ENCODE measurements at places on chromosomes 4 and X. TPM values are rescaled to one million over a fixed set of nuclear protein-coding genes. Genes with fewer than 3 reads are reported as not detected.
A peak's percentile ranks its signal among the peaks of the same experiment; 100 is the strongest.

GRPEL1 gene
- polyA plus RNA-seq = 27.7 TPM

GLUD2 gene
- polyA plus RNA-seq = 1.5 TPM

HMX1 gene
- not detected for polyA plus RNA-seq

EDNRA gene
- polyA plus RNA-seq = 30.1 TPM

XAGE1B gene
- not detected for polyA plus RNA-seq

KLB gene
- 0.48 TPM for polyA plus RNA-seq

MAGEB17 gene
- polyA plus RNA-seq = not detected

LUZP4 gene
- polyA plus RNA-seq = not detected

RHOXF2 gene
- not detected for polyA plus RNA-seq

BMPR1B gene
- 0.13 TPM for polyA plus RNA-seq

- DNase-seq = no peak
Measured at GRCh38 chr4:165319509-165319908, 8.0 kb upstream of the MSMO1 start.

- no peak for DNase-seq
Measured at GRCh38 chr4:145557720-145558119, 61.5 kb upstream of the MMAA start.

- DNase-seq = no peak
Measured at GRCh38 chr4:145041378-145041777, 56.6 kb downstream of the ANAPC10 start.

- no peak for DNase-seq
Measured at GRCh38 chr4:151960449-151961230, 199.8 kb upstream of the GATB start.

GRCh38 chr4:6019316-6020263, 1.4 kb upstream of the C4orf50 start:
- DNase-seq = peak; percentile 18

- no peak for DNase-seq
Measured at GRCh38 chrX:148380650-148381561, 119.5 kb upstream of the AFF2 start.

DNA sequence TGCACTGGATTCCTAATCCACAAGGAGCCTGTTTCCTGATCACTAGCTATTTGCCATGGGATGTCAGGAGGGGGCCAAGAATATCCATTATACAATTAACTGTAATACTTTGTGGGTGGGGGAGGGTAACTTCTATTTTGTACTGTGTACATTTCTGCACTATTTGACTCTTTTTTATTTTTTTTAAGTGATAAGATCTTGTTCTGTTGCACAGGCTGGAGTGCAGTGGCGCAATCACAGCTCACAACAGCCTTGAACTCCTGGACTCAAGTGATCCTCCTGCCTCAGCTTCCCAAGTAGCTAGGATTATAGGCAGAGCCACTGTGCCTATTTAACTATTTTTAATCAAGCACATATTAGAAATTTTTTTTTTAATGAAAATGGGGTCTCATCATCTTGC, 134.1 kb downstream of the ELOVL6 start:
- no peak for DNase-seq

GRCh38 chr4:131052646-131053045, 1956.7 kb downstream of the C4orf33 start:
- no peak for DNase-seq

DNA sequence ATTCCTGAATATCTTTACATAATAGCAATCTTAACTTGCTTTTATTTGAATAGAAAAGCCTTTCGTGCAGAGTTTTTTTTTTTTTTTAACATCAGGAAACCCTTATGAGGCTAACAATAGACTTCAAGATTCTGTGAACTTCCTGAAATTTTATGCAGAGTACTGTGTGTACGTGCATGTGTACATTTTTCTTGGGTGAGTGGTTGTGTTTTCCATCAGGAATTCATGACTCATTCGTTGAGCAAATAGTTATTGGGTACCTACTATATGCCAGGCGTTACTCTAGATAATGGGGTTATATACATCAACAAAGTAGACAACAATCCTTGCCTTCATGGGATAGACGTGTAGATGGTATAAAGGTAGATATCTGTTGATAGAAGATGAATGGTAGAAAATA, 59.1 kb downstream of the MRPL1 start:
- no peak for DNase-seq

GRCh38 chr4:169164669-169165415, 105.9 kb downstream of the SH3RF1 start:
- no peak for DNase-seq

- no peak for DNase-seq
Measured at GRCh38 chrX:78514852-78515251, 144.3 kb downstream of the RTL3 start.

GRCh38 chr4:56040842-56041241, 92.1 kb downstream of the CEP135 start:
- DNase-seq = no peak

GRCh38 chr4:40845154-40845835, 95.5 kb downstream of the NSUN7 start:
- no peak for DNase-seq

DNA sequence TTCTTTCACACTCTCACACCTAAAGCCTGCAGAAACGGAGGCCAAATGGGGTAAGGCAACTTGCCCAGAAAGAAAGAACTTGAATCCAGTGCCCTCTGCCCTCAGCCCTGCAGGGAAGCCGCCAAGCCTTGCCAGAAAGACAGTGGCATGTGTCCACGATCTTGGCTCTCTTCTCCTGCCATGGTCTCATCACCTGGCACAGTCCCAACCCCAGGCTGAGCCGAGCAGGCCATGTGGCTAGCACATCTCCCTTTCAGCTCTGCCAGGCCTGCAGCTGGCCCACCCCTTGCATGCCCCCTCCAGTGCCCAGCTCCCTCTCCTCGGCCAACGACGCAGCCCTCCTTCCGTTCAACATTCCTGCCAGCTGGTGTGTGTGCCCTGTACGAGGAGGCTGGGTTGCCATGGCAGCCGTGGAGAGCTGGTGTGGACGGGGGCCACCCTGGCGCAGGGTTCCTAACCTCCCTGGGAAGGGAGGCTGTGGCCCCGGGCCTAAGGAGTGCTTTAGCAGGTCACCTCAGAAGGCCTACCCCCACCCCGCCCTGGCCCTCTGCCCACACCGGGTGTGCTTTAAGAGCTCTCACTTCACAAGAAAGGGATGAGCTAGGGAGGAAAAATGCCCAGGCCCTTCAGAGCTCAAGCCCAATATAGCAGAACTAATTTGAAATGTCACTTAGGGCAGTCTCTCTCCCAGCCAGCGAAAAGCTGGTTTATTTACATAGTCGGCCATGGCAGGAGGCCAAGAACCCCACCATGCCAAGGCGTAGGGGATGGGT, 73.0 kb upstream of the PJA1 start:
- DNase-seq = no peak

DNA sequence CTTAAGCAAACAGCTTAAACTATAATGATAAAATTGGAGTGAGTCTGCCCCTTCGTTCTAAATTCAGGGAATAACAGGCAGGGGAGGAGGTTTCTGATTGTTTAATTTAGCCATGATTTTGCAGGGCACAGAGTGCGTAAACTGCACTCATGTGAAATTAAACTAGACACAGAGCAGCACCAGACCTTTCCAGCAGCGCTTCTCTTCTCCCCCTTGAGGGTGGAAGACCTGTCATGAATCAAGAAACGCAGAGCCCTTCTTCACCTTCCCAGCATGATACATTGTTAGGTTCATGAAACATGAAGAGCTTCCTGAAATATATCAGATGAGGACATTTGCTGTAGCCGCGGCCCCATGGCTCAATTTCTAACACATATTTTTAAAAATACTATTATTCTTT, 63.1 kb downstream of the FAM114A1 start:
- no peak for DNase-seq

- no peak for DNase-seq
Measured at GRCh38 chr4:13783800-13784411, 156.4 kb upstream of the BOD1L1 start.

GRCh38 chr4:113952452-113953029, 26.9 kb downstream of the ARSJ start:
- DNase-seq = no peak

GRCh38 chrX:19563327-19563726, 48.0 kb upstream of the MAP3K15 start:
- no peak for DNase-seq

- DNase-seq = no peak
Measured at GRCh38 chr4:16692046-16692445, 206.4 kb downstream of the LDB2 start.

DNA sequence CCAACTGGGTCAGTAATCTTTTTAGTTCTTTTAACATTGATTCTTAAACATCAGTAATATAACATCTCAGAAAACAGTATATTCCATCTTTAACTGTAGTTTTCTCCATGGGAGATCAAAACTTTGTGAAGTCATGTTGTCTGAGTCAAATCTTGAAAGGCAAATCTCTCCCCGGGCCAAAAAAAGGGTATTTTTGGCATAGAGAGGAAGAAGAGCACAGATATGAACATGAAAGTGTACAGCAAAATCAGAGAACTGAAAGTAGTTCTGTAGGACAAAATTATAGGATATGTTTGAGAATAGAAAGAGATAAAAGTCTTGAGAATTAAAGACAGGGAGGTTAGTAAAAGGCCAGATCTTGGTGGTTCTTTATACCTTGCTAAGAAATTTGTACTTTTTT, 176.4 kb upstream of the GYPA start:
- DNase-seq = no peak

DNA sequence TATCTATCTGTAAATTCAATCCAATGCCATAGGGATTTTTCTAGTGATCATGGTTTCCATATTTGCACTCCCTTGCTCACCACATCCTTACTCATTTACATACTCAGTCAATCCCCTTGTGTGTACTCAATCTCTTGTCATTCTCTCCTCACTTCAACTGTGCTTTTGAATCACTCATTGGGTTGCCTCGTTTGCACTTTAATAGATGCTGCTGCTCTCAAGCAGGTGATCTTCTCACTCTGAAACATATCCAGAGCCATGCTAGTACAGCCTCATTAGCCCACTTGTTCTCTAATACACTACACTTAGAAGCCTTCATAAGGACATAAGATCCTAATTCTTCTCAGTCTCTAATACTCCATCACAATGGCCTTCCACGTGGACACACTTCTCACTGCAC, 507.9 kb downstream of the TECRL start:
- DNase-seq = no peak

DNA sequence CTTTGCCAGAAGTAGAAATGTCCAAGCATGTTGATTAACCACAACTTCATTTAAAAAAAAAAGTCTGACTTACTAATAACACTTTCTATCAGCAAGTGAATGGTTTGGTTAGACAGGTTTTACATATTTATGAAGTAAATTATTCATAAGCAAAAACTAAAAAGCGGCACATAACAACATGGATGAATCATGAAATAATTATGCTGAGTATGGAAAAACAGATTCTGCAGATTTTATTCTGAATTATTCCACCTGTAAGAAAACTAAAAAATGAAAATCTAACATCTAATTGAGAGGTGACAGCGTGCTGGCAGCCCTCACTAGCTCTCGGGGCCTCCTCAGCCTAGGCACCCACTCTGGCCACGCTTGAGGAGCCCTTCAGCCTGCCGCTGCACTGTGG, 173.5 kb downstream of the ADAM29 start:
- no peak for DNase-seq

GRCh38 chr4:119748853-119749252, 120.2 kb upstream of the PDE5A start:
- DNase-seq = peak; percentile 48

- DNase-seq = peak; percentile 37
Measured at GRCh38 chr4:8594097-8595038, 1.8 kb downstream of the CPZ start.

DNA sequence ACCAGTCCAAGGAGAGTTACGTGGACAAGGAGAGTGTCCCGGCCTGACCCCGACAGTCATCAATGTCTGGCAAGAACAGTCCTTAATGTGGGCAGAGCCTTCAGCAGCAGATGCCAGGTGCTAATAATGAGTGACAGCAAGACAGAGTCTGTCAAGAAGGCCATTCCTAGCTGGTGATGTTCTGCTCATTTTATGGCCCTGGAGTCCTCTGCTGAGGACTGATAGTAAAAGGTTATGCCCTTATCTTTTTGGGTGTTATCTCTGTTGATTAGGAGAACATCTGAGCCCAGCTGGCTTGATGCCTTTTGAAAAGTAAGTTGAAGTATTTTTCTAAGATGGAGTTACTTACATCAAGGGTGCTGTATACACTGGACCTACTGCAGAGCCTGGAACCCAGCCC, 67.3 kb downstream of the SLC34A2 start:
- no peak for DNase-seq

- no peak for DNase-seq
Measured at GRCh38 chr4:83569987-83570386, 34.1 kb downstream of the GPAT3 start.

- DNase-seq = no peak
Measured at GRCh38 chr4:128583753-128584712, 225.5 kb upstream of the JADE1 start.

GRCh38 chrX:12349201-12349600, 210.9 kb downstream of the FRMPD4 start:
- no peak for DNase-seq

DNA sequence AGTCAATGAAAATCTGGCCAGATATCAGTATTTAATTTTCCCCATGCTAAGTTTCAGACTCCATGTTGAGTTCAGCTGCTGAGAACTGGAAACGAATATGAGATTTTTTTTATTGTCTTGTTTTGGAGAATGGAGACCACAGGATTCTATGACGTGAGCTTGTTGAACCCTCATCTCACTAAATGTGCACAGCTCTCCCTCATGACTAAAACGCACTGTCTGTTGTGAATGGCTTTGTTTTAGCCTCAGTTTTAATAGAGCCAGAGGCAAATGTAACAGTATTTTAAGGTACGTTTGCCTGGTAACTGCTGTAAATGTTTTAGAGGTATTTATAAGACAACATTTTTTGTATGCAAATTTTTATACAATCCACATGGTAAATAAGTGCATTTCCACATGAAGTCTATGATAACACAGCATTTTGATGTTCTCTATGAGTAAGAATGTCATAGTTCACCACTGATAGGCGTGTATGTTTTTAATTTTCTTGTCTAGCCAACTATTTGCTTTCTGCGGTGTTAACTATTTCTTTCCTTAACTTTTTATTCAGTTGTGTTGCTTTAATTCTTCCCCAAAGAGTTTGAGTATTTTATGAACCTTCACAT, 1159.3 kb upstream of the TENM3 start:
- no peak for DNase-seq

DNA sequence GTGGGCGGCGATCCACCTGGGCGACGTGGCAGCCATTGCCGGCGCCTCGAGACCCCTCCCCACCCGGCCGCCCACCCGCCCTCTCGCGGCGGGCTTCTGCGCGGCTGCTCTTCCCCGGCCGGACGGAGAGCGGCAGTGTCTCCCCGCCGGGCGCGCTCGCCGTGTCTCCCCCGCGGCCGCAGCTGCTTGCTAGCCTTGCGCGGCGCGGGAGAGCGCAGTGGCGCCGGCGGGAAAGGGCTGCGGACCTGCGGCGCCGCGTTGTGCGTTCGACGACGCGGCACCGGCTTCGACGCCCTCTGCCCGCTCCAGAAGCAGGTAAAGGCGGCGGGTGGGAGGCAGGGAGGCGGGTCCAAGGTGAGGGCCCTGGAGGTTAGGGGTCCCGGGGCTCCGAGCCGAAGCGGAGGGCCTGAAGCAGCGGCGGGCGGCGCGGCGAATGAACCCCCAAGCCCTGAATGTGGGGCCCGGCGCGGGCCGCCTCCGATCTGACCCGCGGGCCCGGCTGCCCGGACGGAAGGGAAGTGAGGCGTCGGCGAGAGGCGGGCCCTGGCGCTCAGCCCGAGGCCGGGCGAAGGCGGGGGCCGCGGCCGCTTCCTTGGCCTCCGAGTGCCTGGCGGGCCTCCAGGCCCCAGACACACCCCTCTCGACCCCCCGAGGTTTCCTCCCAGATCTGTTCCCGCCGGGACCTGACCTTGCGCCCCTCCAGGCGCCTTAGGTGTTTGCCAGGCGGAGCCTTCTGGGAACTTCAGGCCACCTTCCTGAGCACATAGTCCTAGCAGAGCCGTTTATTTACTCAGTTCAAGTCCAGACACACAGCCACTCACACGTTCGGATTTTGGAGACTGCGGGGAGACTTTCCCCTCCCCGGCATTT, at the start of gene N4BP2:
Gene N4BP2 (plus strand): TSS at position 135 of the 870 bp plus-strand sequence. CDS start 40,491 bp downstream, outside the sequence.
- peak; percentile 35 for DNase-seq
